Hematopoietic multipotent progenitor cell (in vitro differentiated cells): ENCODE measurements at places on chromosomes 13 and 19.

GRCh38 chr13:51502153-51502651 lies 49.4 kb upstream of the INTS6 start:
- no peak for DNase-seq

GRCh38 chr13:20297181-20297580 lies 65.1 kb upstream of the GJB6 start:
- DNase-seq, result no peak

DNA sequence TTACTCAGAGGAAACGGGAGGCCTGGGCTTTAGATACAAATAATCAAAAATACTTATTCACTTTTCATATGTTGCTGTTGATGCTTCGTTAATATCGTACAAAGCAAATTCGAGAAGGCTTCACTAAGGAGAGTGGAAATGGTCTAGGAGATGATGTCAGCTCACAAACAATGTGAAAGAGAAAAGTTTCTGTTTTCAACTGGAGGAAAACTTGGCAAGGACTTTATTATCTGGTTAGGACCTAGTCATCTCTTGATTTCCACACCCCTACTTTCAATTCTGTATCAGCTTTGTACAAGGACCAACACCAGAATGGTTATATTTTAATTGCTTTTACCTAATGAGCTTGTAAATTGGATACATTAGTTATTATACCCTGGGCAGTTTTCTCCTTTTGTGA lies 88.0 kb downstream of the SLC10A2 start:
- DNase-seq, result no peak

GRCh38 chr19:519449-519865 lies 12.1 kb upstream of the CDC34 start:
- DNase-seq, result no peak
